Spleen (tissue), 13 donors: ENCODE measurements at places on chromosomes 16 and 17. TPM values are rescaled to one million over a fixed set of nuclear protein-coding genes. Genes with fewer than 3 reads are reported as not detected.
A peak's percentile ranks its signal among the peaks of the same experiment; 100 is the strongest.

DNA sequence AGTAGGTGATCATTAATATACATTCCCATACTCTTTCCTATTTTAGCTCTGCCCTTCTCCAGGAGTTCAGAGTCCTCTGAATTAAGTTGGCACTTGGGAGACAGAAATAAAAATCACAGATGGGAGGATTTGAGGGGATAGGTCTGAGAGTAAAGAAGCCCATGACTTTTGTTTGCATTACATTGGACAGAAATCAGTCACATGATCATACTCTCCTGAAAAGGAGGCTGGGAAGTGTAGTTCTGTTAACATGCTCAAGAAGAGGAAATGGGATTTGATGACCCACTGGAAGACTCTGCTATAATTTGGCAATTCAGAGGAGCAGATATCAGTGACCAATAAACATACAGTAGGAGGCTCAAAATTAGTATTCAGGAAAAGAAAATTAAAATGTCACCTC lies 674.9 kb upstream of the C16orf82 start:
- no peaks in the 10 kb centered on the region for H3K36me3 ChIP-seq
- H3K4me3 ChIP-seq, result no peak overlapping the region
- H3K4me1 ChIP-seq, result no peaks in the 10 kb centered on the region
- DNase-seq, result no peak
- no peaks in the 10 kb centered on the region for H3K27me3 ChIP-seq
- no peak overlapping the region for H3K27ac ChIP-seq

Gene KRT24
- polyA plus RNA-seq, result 0.03 TPM

GRCh38 chr16:13999895-14000425 lies 71.2 kb upstream of the MRTFB start:
- peaks cover 32% of the 10 kb centered on the region for H3K4me1 ChIP-seq
- DNase-seq, result no peak
- no peak overlapping the region for H3K27ac ChIP-seq
- no peaks in the 10 kb centered on the region for H3K36me3 ChIP-seq
- no peak overlapping the region for H3K4me3 ChIP-seq

GRCh38 chr17:79991140-79991923 lies 44.3 kb downstream of the TBC1D16 start:
- DNase-seq, result peak; percentile 96
- peak overlapping the region; percentile 90 for H3K27ac ChIP-seq
- H3K27me3 ChIP-seq, result peaks cover 6% of the 10 kb centered on the region

DNA sequence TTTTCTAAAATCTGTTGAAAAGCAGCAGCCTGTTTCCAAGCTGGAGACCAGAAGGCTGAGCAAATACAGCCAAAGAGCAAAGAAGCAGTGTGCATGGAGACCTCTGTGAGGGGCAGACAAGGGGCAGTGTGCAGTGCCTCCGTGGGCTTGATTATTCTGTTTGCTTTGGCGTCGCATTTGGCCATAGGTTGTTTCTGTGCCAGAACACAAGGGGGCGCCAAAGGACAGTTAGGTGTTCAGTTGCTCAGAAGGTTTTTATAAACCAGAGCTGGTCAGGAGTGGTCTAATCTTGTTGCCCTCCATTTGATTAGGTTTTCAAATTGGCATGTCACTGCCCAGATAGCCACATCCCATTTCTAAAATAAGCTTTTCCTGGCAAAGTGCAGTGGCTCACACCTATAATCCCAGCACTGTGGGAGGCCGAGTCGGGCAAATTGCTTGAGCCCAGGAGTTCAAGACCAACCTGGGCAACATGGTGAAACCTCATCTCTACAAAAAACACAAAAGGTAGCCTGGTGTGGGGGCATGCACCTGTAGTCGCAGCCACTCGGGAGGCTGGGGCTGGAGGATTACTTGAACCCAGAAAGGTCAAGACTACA lies 10.6 kb downstream of the MYH3 start:
- H3K27ac ChIP-seq, result no peak overlapping the region
- no peak overlapping the region for H3K4me3 ChIP-seq
- peaks cover 6% of the 10 kb centered on the region for H3K36me3 ChIP-seq

DNA sequence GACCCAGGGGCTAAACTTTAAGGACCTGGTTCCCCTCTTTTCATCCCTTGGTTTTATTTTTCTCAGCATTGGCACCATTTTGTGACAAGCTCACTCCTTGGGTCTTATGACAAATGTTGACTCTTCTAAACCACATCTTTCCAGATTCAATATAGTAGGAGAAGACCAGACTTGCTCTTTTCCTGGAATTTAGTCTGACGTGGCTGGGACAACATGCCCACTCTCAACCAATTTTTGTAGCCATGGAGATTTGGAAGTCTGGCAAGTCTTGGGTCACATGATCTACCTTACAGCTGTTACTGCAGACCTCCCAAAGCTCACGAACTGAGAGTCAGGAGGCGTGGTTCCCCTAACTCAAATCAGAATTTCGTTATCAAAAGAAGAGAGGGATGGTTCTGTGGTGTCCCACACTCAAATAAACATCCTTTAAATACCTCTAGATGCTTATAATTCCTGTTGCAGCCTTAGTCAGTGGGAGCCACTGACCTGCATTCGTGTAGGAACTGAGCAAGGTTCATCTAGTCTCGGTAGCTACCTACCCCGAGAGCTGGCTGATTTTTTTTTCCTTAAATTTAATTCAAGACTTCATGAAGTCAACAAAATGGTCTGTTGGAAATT lies 683.5 kb downstream of the MAF start:
- DNase-seq, result no peak
- no peaks in the 10 kb centered on the region for H3K36me3 ChIP-seq
- no peaks in the 10 kb centered on the region for H3K27me3 ChIP-seq
- H3K27ac ChIP-seq, result no peak overlapping the region
- no peak overlapping the region for H3K4me3 ChIP-seq
- no peaks in the 10 kb centered on the region for H3K4me1 ChIP-seq

DNA sequence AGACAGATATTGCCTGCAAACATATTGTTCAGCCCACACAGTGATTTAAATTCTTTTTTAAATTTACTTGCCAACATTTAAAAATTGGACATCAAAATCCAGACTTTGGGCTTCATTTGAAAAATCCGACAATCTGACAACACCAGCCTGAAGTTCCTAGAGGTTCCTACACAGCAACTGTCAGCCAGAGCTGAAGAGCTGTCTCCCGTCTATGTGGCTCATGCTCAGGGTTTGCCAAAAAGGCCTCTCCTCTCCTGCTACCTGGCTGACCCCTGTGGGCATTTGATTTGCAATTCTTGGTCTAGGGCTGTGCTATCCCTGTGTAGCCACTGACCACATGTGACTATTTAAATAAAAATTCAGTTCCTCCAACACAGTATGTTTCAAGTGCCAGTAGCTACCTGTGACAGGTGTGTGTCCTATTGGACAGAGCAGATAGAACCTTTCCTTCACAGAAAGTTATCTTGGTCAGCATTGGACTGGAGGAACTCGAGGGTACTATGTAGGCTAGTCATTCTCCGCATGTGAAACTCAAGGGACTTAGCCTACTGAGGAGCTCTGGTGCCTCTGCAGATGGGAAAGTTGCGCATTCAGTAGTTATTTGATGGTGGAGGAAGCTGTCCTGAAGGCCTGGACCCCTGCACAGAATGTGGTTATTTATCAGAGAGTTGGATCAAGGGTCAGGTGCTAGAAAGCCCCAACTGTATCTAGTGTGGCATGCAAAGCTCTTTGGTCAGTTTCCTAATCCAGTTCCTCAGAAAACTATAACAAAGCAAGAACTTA lies 2.7 kb downstream of the LYRM1 start:
- no peaks in the 10 kb centered on the region for H3K27me3 ChIP-seq
- no peak overlapping the region for H3K27ac ChIP-seq
- no peak overlapping the region for H3K4me3 ChIP-seq
- no peak for DNase-seq

DNA sequence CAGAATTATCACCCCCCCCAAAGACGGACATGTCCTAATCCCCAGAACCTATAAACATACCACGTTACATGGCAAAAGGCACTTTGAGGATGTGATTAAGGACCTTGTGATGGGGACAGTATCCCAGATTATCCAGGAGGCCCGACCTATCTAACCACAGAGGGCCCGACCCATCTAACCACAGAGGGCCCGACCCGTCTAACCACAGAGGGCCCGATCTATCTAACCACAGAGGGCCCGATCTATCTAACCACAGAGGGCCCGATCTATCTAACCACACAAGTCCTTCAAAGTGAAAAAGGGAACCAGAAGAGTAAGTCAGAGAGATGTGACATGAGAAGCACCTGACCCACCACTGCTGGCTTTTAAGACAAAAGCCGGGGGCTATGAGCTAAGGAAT lies 56.8 kb downstream of the ANKFY1 start:
- no peak overlapping the region for H3K4me3 ChIP-seq
- H3K27me3 ChIP-seq, result no peaks in the 10 kb centered on the region
- DNase-seq, result no peak
- H3K36me3 ChIP-seq, result peaks cover 52% of the 10 kb centered on the region

Gene IL34
- 20.3 TPM for polyA plus RNA-seq

- H3K36me3 ChIP-seq, result no peaks in the 10 kb centered on the region
- no peaks in the 10 kb centered on the region for H3K4me1 ChIP-seq
- H3K4me3 ChIP-seq, result no peak overlapping the region
- DNase-seq, result no peak
Measured at GRCh38 chr17:11925262-11926021, 71.8 kb downstream of the ZNF18 start.

DNA sequence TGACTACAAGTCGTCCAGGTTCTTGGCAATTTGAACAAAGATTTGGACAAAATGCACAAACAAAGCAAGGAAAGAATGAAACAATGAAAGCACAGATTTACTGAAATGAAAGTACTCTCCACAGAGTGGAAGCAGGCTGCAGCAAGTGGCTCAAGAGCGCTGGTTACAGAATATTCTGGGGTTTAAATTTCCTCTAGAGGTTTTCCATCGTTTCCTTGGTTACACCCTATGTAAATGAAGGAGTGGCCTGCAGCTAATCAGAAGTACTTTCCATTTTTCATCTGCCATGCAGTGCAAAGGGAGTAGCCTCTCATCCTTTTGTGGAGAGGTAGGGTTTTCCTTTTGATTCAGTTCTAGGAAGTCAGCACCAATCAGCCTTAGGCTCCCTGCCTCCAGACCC lies 11.8 kb downstream of the STXBP4 start:
- H3K27ac ChIP-seq, result no peak overlapping the region
- H3K4me1 ChIP-seq, result no peaks in the 10 kb centered on the region
- no peak overlapping the region for H3K4me3 ChIP-seq
- no peaks in the 10 kb centered on the region for H3K36me3 ChIP-seq
- H3K27me3 ChIP-seq, result no peaks in the 10 kb centered on the region

Gene ZC3H7A
- 28.7 TPM for polyA plus RNA-seq

Gene KRT33B
- polyA plus RNA-seq, result not detected

GRCh38 chr16:10097271-10097670 lies 85.0 kb downstream of the GRIN2A start:
- H3K27me3 ChIP-seq, result no peaks in the 10 kb centered on the region
- no peak overlapping the region for H3K4me3 ChIP-seq
- H3K36me3 ChIP-seq, result no peaks in the 10 kb centered on the region
- no peak overlapping the region for H3K27ac ChIP-seq

- H3K27ac ChIP-seq, result no peak overlapping the region
- H3K4me1 ChIP-seq, result no peaks in the 10 kb centered on the region
- H3K27me3 ChIP-seq, result no peaks in the 10 kb centered on the region
- DNase-seq, result no peak
Measured at GRCh38 chr17:37458805-37459204, 30.9 kb upstream of the DUSP14 start.

Gene COX6A2
- 0.80 TPM for polyA plus RNA-seq

Gene PIMREG
- polyA plus RNA-seq, result 1.6 TPM

DNA sequence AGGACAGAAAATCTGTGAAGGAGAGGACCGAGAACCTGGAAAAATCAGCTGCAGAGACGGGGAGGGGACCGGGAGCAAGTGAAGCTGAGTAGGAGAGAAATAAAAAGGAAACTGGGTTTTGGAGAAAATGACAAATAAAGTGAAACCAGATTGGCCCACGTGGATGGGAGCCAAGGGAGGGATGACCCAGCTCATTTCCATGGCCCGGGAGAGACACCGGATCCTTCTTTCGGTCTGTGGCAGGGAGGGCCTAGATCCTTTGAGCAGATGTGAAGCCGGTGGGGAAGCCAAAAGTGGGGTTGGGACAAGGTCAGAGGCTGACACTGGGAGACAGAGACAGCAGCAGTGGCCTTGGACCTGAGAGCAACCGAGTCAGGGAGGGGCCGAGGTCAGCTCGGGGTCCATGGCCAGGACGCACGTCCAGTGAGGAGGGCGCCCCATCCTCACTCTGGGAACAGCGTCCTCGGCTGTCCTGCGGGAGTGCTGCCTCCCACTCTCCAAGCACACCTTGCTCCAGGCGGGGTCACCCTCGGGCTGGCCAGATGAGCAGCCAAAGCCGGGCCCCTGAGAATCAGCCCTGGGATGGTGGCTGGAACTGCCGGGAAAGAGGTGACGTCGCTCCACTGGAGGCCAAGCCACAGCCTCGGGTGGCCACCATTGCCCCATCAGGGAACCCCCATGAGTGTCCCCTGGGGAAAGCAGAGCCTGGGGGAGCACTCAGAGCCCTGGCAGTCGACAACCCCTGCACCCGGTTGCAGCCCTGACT lies 50.8 kb upstream of the CDR2 start:
- peak overlapping the region; percentile 78 for H3K27ac ChIP-seq
- DNase-seq, result no peak
- no peaks in the 10 kb centered on the region for H3K4me1 ChIP-seq
- H3K36me3 ChIP-seq, result peaks cover 100% of the 10 kb centered on the region
- peak overlapping the region; percentile 12 for H3K4me3 ChIP-seq

DNA sequence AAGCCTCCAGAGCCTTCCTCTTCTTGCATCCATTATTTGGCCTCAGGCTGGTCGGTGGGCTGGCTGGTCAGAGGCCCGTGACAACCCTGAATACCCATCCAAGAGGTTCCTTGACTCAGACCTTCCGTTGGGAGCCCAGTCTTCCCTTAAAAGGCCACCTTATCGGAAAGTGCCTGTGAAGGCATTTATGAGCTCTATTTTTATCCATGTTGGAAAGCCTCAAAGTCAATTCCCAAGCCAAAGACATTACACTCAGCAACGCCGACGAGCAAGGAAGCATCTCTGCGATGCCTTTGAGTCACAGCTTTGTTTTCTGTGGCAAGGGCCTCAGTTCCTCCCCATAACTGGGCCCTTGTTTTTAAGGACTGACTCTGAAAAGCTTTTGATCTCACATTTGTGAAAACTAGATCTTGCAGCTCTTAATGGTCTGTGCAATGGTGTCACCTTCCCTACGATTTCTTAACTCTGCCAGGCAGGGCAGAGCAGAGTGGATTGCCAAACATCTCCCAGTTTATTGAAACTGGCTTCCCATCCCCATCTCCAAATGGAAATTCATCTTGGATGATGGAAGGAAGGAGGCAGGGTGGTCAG lies 13.3 kb upstream of the SPOP start:
- no peak overlapping the region for H3K4me3 ChIP-seq
- H3K36me3 ChIP-seq, result no peaks in the 10 kb centered on the region
- H3K27ac ChIP-seq, result no peak overlapping the region

- H3K36me3 ChIP-seq, result no peaks in the 10 kb centered on the region
- no peaks in the 10 kb centered on the region for H3K4me1 ChIP-seq
- no peak for DNase-seq
- H3K27ac ChIP-seq, result no peak overlapping the region
- no peak overlapping the region for H3K4me3 ChIP-seq
Measured at GRCh38 chr16:83577078-83577745, 230.6 kb upstream of the HSBP1 start.

DNA sequence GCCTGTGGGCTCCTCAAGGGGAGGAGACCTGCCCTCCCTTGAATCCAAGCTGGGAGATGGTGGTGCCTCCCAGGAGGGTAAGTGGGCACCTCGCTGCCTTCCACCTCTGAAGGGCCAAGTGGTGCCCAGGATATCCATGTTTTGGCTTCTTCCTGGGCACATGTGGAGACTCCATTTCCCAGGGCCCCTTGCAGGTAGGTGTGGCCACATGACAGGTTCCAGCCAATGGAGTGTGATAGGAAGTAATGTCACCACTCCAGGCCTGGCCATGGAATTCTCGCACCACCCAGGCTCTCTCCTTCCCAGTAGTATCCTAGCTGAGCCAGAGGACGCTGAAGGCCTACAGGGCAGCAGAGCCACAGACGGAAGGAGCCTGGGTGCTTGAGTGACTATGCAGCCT lies 17.6 kb upstream of the PEMT start:
- peaks cover 35% of the 10 kb centered on the region for H3K4me1 ChIP-seq
- no peak overlapping the region for H3K4me3 ChIP-seq
- no peaks in the 10 kb centered on the region for H3K27me3 ChIP-seq
- H3K36me3 ChIP-seq, result no peaks in the 10 kb centered on the region
- no peak overlapping the region for H3K27ac ChIP-seq
